Left ventricle myocardium superior (tissue), 1 donor: ENCODE measurements at places on chromosomes 16 and 17. TPM values are rescaled to one million over a fixed set of nuclear protein-coding genes. Genes with fewer than 3 reads are reported as not detected.

CAMTA2 gene
- total RNA-seq: 35.9 TPM

CDK3 gene
- 2.6 TPM for total RNA-seq

MMP25 gene
- total RNA-seq: 2.8 TPM

GPR142 gene
- 0.15 TPM for total RNA-seq

GRCh38 chr16:67915831-67916723 lies 15.6 kb downstream of the CTRL start:
- DNase-seq: peak; percentile 50

DNA sequence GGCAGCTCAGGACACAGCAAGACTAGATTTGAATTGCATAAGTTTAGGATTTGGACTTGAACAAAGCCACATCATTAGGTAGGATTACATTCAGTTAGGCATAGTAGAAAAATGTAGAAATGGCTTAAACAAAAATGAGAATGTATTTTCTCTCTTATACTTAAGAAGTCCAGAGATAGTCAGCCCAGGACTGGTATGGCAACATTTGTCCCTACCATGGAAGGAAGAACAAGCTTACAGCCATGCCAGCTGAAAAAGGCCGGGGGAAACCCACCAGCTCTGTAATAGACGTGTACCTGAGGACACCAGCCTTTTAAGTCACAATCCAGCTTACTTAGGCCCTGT lies 11.2 kb upstream of the TMIGD1 start:
- DNase-seq: no peak

DNA sequence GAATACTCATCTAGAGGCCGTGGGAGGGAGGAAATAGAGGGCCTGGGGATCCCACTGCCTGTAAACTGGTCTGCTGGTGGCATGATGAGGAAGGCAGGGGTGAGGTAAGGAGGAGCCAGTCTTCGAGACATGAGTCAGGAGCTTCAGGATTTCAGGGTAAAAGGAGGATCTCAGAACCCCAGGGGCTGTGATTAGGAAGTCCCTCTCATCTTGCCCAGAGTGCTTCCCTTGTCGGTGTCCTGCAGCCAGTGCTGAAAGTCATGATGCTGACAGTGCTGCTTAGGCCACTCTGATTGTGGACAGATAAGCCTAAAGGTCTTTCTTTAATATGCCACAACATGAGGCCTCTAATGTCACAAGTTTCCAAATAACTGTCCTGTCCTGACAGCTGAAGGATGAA lies 29.6 kb downstream of the COG4 start:
- no peak for DNase-seq

DNA sequence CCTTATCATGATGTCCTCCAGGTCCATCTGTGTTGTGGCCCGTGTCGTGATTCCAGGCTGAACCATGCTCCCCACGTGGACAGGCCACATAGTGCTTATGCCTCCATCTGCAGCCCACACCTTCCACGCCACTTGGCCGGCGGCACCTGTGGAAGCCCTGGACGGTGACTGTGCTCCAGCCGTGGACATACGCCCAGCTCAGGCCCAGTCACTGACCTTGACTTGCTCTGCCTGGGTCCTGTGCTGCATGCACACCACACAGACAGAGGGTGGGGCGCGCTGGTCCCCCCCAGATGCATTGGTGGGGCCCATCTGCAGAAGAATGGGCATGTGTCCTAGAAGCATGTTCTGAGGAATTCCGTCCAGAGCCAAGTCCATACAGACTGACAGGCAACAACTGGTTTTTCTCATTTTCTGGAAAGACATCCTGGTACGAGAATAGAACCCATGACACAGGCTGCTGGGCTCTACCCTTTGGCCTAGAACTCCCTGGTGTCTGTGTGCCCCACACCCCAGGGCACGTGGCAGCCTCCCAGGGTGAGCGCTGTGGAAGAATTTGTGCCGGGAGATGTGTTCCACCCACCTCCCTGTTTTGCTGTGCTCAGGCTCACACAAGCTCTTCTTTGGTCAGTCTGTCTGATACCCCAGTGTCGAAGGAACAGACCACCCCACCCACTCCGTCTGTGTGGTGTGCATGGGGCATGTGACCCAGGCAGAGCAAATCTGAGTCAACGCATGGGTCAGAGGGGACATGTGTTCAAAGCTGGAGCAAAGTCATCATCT lies 39.5 kb downstream of the GPT2 start:
- no peak for DNase-seq

DNA sequence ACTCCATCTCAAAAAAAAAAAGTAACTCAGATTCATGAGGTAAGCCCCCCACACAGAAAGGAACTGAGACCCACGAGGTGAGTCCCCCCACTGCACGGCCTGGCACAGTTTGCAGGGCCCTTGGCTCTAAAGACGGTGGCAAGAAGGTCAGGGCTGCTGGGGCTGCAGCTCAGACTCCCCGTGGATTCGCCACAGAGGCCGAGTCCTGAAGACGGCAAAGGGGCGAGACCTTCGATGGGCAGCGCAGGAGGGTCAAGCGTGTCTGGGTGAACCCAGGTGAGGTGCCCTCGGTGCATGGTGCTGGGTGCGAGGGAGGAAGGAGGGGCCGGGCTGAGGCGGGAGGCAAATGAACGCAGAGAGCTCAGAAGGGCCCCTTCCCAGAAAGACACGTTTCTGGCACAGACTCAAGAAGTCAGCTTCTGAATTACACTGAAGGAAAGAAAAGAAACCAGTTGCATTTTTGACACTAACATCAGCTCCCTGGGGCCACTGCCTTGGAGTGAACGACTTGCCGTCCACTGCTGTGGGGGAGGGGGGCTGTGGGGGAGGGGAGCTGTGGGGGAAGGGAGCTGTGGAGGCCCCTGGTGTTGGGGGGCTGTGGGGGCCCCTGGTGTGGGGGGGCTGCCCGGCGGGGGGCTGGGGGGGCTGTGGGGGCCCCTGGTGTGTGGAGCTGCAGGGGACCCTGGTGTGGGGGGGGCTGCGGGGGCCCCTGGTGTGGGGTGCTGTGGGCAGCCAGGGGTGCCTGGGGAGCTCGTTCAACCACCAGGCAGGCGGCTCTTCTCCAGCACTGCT lies 69.8 kb upstream of the METRNL start:
- no peak for DNase-seq

GRCh38 chr17:64682261-64683181 lies 20.4 kb upstream of the SMURF2 start:
- no peak for DNase-seq

DNA sequence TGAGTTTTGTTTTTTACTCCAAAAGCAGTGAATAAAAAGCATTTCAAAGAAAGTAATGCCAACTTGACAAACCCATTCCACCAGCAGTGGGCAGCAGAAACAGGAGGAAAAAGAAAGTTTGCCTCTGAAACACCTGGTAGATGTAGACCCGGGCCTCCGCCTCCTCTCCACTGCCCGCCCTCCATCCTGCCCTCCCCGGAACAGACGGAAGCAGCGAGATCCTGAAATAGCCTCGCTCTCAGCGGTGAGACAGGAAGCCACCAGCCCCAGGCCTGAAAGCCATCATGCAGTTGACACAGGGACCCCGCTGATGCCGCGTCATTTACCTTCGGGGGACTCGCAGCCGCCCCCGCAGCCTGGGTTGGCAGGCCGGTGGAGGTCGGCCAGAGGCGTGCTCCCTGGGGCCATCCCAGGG lies 67.8 kb downstream of the C16orf78 start:
- DNase-seq: peak; percentile 53
